ENCODE measurements at places on chromosomes 2 and 18.

GRCh38 chr18:76857476-76857875 is 35.1 kb downstream of the ZNF236 start:
- DNase-seq, result no peak

DNA sequence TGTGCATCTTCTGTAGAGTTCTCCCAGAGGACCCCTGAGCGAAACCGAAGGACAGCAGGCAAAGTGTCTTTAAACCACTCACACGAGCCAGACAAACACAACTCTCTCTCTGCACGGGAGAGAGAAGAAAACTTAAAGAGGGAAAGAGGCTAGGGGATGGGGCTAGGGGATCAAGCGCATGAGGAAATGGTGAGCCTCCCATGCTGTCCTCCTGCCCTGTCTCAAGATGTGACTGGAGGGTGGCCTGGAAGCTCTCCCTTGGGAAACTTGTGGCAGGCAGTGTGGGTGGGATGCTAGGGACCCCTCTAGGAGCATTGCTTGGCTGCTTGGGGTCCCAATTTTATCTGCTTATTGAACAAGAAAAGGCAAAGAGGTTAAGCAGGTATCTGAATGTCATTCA is 44.5 kb downstream of the CYP26B1 start:
- DNase-seq, result no peak

- DNase-seq, result no peak
These were observed 4.9 kb upstream of the PPM1B start for GRCh38 chr2:44163777-44164176.

DNA sequence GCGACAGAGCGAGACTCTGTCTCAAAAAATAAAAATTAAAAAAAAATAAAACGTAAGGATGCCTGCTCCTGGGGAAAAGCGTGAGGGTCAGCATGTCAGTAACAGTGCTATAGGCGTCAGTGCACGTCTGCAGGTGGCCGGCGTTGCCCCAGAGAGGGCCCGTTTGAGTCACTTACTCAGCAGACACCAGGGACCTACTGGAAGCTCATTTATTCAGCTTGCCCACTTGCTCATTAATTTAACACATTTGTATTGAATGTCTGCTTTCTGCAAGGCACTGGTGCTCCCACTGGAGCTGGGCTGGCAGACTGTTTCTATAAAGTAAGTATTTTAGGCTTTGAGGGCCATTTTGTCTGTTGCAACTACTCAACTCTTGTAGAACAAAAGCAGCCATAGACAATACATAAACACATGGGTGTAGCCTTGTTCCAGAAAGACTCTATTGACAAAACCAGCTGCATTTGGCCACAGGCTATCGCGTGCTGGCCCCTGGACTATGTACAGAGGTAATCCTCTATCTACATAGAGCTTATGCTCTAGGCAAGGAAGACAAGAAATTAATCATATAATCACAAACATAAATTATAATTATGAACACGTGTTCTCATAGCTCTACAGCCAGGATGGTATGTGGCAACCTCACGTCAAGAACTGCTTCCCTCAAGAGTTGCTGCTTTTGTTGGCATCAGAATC is 73.2 kb downstream of the KLHL29 start:
- no peak for DNase-seq

DNA sequence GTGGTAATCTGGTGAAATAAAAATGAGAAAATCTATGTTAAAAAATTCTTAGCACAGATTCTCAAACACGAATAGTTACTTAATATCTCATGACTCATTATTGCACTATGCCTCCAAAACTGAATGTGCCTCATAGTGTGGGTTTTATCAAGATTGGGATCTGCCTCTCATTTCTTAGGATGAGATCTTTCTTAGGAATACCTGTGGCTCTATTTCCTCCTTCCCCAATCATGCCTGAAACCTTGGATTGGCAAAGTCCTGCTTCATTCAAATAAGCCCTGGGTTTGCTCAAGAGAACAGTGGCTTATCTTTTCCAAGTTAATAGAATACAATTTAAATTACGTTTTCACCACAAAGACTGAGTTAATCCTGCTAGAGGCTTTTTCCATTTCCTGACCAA is 100.3 kb downstream of the DPP10 start:
- DNase-seq, result no peak

DNA sequence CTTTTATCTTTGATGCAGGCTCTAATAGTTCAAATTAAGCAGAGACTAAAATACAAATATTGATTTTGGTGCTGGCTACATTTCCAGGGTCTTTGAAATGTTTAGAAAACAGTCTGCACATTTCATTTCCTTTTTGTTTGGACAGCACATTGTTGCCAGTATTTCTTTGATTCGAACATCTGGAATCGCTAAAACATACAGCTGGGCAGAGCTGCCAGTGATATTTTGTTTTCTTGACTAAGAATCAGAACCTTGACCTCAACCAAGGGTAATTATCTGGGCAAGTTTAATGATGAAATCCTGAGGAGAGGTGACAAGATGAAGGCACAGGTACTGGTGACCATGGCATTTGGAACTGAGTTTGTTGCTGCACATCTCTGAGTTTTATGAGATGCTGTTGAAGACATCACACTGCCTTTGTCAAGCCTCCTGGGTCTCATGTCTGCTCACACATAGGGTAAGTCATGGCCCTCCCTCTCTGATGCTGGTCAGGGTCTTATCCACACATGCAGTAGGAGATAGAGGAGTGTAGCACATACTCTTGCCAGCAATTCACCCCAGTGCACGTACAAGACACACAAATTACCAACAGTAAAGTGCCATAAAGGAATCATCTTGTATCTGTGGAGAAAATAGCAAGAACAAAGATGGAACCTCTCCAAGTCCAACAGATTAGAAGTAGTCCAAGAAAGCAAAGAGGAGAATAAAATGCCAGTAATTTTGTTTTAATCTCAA is 391.9 kb downstream of the RND3 start:
- no peak for DNase-seq

- no peak for DNase-seq
These were observed 260.6 kb upstream of the SKOR2 start for GRCh38 chr18:47512056-47512455.
